Activated CD4-positive, alpha-beta memory T cell treated with anti-CD3 and anti-CD28 coated beads, Interleukin-2, amount 10 ng/mL, durations not matched to agents 7 days and 5 days (primary cell): ENCODE measurements at places on chromosomes 4 and X.

DNA sequence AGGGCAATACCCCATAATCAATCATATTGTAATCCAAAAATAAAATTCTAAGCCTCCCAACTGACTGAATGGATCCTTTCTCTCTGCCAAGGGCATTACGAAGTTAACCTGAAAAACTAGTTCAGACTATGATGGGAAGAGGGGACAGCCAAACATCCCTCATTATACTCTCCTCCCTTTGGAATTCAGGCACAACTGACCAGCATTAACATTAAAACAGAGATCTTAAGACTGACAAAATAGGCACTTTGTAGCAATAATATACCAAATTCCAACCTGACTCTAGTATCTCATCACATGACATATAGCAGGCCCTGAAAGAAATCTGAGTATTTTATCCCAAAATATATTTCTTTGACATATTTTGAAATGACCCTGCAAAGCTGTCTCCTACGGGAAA, 55.0 kb upstream of the SPP1 start:
- no peak for DNase-seq

- DNase-seq = no peak
Observed at GRCh38 chr4:98691588-98691987, 33.2 kb upstream of the TSPAN5 start.

DNA sequence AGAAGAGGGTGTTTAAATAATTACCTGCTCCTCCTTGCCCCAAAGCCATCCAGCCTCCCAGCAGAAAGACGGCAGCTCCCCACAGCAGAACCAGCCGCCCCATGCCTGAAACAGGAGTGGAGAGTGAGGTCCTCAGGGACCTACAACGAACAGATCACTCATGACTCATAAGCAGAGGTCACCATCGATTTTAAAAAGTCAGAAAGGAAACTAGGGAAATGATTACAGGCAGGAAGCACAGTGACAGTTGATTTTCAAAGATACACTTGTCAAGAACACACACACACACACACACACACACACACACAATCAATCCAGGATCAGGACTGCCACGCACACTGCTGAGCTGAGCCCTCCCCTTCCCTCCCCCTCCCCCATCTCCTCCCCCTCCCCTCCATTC, at the start of gene CRLF2:
Gene CRLF2, minus strand, starts transcription at position 118 of the 400 bp plus-strand sequence. Its CDS starts 15 bp downstream, at position 103.
- DNase-seq = peak; percentile 60

GRCh38 chr4:80875642-80876041, 154.9 kb upstream of the BMP3 start:
- no peak for DNase-seq

- no peak for DNase-seq
Observed at GRCh38 chr4:94843216-94843615, 85.5 kb downstream of the BMPR1B start.

- DNase-seq = no peak
Observed at GRCh38 chrX:131821945-131822622, 201.0 kb upstream of the STK26 start.

- DNase-seq = no peak
Observed at GRCh38 chr4:138632856-138633579, 382.6 kb upstream of the NOCT start.

- DNase-seq = peak; percentile 15
Observed at GRCh38 chrX:71067712-71068043, 456 bp downstream of the SNX12 start.

GRCh38 chr4:80454556-80454955, 119.0 kb downstream of the CFAP299 start:
- no peak for DNase-seq

DNA sequence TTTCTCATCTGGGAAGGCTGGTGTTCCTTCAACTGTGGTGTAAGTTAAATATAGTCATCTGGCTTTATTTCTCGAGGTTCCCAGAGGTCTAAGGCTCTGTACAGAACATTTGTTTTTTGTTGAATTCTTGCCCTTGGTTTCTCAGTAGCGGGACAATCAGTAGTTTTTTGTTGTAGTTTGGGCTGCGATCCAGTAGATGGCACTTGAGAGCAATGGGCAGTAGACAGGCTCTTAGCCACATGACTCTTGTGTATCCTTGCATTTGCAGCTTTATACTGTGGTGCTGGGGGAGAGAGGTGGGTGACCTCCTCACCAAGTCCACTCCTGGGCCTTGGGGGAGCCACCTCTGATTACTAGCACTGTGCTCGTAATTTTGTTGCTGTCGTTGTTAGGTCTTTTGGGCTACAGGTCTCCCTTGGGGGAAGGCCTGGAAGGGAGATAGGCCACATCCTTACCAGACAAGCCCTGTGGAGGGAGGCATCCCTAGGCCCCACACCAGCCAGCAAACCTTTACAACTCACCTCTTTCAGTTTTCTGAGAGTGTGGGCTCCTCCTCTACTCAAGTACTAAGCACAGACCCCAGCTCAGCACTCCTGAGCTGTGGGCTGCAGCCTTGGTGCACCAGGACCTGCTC, 8.1 kb downstream of the ETDB start:
- peak; percentile 31 for DNase-seq

- no peak for DNase-seq
Observed at GRCh38 chr4:113810906-113811305, 49.4 kb upstream of the CAMK2D start.

GRCh38 chr4:37827802-37828321, 1.4 kb downstream of the PGM2 start:
- no peak for DNase-seq

DNA sequence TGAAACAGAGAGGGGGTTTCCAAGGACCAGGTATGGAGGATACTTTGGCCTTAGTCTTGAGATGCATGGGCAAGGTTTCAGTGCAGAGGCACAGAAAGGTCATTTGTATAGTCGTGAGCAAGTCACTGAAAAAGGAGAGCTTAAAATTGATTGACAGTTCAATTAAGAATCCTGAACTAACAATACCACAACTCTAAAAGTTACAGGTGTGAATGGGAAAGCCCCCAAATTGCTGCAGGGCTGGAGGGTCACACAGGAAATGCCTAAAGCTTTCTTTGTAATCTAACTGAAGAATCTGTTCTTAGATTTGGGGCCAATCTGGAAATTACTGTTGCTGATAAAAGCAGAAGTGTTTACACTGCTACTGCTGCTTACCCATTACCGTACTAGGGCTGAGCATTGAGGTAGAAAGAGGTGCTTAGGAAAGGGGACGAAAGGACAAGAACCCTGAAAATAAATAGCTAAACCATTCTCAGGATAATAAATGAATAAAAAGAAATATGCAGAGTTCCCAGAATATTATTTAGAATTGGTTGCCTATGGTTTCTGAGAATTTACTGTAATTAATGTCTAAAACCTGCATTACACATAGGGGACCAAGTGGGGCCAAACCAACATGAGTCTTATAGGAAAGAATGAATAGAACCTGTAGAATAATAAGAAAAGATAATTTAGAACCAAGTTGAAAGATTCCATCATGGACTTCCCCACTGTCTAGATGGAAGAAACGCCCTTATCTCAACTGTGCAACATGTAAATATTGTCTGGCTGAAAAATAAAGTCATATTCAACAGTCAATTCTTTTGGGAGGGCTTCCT, 91.9 kb upstream of the PPP1R2C start:
- no peak for DNase-seq

- DNase-seq = no peak
Observed at GRCh38 chrX:28848707-28849106, 261.5 kb downstream of the IL1RAPL1 start.

GRCh38 chrX:134551376-134552048, 91.5 kb downstream of the HPRT1 start:
- no peak for DNase-seq
